Kasumi-1 (cell line): ENCODE measurements at places on chromosomes 11 and 22.

DNA sequence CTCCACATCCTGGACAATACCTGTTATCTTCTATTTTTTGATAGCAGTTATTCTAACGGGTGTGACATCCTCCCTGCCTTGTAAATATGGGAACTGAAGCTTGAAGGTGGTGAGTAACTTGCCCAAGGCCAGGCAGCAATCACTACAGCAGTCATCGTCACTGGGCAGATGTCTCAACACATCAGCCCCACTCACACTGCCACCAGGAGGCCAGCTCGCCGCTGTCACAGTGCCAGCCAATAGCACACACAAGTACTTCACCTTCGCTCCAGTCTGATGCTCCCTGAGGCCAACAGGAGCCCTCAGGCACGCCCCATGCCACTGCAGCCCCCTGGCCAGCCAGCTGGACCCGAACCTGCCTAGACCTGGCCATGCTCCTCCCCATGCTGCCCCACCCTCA, 4.9 kb upstream of the TTLL1 start:
- peak; percentile 15 for DNase-seq

DNA sequence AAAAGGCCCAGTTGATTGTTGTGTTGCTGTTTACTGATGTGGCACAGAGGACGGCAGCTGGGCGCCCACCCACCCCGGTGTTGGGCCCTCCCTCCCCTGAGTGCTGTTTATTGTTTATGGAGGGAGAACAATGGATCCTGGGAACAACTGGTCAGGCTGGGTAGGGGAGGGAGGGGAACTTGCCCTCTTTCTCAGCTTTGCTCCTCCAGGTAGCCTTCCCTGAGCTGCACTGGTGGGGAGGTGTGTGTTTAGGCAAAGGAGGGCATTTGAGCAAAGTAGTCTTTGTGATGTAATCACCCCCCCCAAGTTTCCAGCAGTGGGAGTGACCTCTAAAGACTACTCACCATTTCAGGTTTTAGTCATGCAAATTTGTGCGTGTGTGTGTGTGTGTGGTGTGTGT, 1035.3 kb downstream of the NTM start:
- no peak for DNase-seq

- DNase-seq, result peak; percentile 76
Measured at GRCh38 chr11:2794046-2794967, 91.3 kb downstream of the CDKN1C start.

DNA sequence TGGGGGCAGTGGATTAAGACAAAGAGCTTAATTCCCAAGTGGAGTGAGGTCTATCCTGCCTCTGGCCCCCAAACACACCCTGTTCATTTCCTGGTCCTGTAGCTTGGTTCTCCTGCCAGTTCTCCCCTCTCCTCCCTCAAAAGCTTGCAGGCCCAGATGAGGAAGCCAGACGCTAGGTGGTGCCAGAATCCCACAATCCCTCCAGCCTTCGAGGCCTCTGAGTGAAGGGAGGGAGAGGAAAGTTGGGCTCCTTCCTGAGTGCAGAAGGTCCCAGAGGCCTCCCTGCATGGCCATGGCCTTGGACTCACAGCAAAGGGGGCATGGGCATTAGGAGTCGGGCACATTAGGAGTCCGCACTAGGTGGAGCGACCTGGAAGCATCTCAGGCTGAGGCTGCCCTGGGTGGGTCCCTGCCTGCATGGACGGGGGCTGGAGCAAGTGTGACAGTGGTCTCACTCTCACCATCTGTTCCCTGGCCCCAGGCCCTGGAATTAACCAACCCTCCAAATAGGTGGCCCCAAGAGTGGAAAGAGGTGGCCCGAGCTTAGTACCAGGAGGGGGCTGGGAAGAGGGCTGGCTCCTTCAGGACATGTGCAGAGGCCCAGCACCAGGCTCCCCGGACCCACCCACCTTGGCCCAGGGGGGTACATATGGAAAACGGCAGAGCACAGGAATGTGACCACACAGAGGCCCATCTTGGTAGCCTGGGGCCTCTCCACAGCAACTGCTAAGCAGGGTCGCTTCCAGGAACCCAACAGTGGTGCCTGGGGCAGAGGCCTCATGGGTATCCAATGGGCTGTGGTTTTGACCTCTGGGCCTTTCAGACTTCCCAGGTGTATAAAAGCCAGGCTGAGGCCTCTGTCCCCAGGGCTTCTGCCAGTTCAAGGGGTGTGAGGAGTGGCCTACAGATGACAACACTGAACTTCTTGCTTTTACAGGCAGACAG, 5.2 kb downstream of the FXYD2 start:
- peak; percentile 76 for DNase-seq

DNA sequence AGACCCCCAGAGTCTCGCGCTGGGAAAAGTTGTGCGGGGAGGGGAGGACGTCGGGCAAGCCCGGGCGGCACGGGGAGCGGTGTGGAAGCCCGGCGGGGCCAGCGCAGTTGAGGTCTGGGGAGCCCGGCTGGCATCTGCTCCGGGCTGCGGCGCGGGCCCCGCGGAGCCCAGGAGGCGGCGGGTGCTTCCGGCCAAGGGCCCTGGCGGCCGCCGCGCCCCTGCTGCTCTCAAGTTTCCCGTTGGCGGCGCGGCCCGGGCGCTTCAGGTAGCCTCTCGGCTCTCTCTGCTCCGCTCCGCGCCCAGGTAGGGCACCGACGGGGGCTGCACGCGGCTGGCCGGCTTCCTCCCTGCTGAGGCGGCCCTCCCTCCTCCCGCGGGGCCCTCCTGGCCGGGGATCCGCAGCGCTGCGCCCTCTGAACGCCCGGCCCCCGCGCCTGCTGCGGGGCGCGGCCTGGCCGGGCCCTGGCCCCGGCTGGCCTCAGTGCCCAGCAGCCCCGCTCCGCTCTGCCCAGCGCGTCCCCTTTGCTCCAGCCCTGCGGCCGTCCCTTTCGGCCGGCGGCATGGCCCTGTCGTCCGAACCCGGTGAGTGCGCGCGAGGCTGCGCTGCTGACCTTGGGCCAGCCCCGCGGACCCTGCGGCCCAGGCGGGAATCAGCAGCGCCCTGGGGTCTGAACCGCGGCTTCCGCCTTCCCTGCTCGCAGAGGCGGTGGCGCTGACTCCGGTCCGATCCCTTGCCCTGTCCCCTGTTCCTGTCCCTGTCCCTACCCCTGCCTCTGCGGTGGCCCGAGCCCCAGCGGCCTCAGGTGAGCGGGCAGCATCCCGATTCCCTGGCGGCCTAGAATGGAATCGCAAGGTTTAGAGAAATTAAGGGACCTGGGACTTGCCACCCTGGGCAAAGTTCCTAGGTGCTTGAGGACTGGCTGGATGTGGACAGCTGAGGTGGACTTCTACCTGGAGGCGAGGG, 4.3 kb upstream of the AMPD3 start:
- DNase-seq, result peak; percentile 6

GRCh38 chr11:67031791-67032561, 9.0 kb downstream of the SYT12 start:
- no peak for DNase-seq

DNA sequence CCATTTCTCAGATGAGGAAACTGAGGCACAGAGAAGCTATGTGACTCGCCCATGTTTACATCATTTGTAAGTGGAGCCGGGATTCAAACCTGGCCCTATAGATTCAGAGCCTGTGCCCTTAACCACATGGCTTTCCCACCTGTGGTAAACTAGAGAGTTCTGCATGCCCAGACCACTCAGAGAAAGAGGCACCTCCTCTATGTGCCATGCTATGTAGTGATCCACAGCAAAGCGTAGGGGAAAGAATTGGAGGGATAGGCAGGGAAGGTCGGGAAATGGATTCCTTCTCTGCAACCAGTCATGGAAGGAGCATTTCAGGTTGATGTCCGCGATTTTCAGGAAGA, 15.4 kb upstream of the POU2AF2 start:
- DNase-seq, result no peak

DNA sequence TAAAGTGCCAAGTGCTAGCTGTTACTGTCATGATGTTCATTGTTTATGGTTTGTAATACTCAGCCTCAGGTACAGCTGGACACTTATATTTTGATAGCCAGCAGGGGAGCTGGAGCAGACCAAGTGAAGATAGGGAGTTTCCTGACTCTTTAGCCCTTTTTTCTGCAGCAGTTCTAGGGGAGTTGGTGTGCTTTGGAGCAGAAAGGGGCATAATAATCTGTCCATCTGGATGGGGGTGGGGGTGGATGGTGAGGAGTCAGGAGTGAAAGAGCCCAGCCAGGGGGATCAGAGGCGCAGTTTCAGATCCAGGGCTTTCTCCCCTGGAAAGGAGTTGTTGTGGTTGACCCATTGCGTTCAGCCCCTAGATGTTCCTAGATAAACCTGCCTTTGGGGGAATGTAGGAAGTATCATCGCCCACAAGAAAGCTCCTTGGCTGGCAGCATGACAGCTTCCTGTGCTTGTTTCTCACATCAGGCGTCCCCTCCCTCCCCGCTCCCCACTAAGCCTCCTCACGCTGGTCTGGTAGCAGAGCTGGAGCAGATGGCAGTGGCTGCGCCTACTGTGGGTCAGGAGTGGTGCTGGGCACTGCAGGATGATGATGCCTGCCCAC, 41.9 kb downstream of the MED15 start:
- DNase-seq, result peak; percentile 71

GRCh38 chr11:104619751-104620150, 278.5 kb downstream of the CASP12 start:
- no peak for DNase-seq

GRCh38 chr22:24284747-24285203, 14.1 kb downstream of the SPECC1L start:
- no peak for DNase-seq

DNA sequence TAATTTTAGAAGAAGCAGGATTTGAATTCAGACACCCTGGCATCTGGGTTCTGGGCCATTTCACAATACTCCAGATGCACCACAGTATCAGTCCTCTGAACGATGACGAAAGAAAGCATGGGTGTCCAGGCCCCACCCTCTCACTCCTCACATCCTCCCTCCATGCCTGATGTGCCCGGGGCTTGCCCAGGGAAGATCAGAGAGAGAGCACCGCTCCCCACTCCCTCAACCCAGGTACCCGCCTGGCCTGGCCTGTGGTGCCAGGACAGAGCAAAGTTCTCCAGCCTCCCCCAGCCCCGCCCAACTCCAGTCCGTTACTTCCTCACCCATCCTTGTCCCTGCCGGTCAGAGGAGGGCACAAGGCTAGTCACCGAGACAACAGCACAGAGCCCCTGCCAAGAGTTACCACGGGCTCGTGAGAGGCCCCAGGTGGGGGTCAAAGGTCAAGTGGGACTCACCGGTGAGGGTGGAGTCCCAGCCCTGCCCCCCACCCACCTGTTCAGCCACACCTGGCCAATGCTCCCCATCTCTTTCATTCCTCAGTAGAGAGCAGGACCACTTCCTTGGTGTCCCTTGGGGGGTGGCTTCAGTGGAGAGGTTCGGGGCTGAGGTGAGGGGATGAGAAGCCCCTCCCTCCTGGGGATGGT, 8.1 kb downstream of the BCL9L start:
- no peak for DNase-seq

- no peak for DNase-seq
Measured at GRCh38 chr11:69231466-69232018, 62.4 kb upstream of the MYEOV start.

DNA sequence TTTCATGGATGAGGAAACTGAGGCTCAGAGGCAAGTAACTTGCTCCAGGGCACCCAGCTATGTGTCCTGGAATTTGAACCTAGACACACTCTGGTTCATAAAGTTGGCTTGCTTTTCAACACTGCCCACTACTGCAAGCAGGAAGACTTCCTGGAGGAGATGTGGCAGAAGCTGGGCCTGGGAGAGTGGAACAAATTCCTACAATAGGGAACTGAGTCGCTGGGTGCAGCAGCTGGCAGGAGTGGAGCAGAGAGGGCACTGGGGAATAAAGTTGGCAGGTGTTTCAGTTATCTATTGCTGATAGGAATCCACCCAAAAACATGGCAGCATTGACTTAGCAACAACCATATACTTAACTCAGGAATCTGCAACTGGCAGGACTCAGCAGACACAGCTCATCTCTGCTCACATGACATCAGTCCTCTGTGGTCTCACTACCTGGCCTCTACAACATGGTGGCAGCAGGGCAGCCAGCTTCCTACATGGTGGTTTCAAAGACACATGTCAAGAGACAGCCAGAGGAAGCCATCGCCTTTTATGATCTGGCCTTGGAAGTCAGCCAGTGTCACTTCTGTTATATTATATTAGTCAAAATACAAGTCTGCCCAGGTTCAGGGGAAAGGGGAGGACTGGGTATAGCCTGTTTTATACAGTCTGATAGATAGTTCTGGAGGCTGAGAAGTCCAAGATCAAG, 10.6 kb upstream of the CARD10 start:
- DNase-seq, result peak; percentile 69

DNA sequence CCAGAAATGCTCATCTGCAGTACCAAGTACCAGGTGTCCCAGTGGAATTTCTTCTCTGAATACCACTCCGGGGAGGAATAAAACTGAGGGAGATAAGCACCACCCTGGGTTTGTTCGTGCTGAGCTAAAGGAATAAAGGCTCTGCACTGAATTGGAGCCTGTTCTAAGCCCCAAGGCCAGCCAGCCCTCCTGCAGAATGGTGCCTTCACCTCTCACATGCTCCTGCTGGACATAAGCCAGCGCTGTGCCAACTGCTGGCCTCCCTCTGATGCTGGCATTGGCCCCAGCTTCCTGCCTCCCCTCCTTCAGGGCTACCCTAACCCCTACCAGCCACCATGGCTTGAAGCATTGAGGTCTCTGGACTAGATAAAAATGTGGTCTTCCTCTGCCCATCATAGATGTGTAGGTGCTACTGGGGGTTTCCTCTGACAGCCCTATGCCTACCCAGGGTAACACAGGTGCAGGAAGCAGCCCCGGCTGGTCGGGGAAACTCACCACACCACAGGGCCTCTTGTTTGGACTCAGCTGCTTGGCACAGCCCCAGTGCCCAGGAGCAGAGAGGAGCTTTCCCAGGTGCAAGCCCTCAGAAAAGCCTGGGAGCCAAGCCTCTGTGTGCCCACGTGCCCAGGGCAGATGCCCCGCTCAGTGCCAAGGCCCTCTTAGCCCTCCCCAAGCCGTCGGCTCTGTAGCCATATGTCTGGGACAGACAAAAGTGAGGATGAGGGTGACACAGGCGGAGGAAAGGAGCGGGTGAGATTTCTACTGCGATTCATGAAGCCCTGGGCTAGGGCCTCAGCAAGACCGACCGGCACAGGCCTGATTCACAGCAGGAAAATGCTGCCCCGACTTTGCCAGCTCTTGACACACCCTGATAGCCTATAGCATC, 34.1 kb upstream of the JAM3 start:
- no peak for DNase-seq

DNA sequence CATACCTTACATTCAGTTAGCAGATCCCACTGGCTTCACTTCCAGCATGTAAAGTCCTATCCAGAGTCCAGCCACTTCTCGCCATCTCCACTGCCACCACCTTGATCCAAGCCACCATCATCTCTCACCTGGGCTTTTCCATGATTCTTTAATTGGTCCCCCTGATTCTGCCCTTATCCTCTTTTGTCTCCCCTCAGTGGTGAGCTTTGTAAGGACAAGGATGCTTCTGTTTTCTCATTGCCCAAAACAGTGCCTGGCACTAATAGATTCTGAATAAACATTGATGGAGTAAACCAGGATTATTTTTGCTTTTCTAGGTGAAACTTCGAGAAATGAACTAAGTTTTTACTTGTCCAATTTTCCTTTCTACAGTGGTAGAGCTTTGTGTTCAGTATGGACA, 4.4 kb downstream of the POLA2 start:
- DNase-seq, result no peak

DNA sequence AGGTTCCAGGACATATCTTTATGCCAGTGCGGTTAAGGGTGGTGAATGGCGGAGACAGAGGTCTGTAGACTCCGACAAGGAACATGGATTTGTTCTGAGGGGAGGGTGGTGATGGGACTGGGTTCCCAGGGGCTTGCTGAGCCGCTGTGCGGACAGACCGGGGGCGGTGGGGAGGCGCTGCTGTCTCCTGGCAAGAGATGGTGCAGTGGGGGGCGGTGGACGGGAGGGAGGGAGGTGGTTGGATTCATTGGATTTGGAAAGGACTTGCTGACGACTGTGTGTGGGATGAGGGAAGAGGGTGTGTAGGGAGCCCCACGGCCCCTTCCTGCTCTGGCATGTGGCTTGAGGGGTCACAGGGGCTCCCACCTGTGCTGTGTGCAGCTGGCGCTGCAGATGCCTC, 43.2 kb downstream of the FLRT1 start:
- DNase-seq, result no peak
